ENCODE measurements at places on chromosomes 5 and 9. TPM values are rescaled to one million over a fixed set of nuclear protein-coding genes. Genes with fewer than 3 reads are reported as not detected.

ACTBL2 gene
- not detected for total RNA-seq

PCDHAC2 gene
- total RNA-seq, result 1.4 TPM

CDKN2B gene
- 4.5 TPM for total RNA-seq

SLC25A2 gene
- 1.1 TPM for total RNA-seq

PNPLA7 gene
- total RNA-seq, result 10.3 TPM

SPINK4 gene
- not detected for total RNA-seq

CARTPT gene
- total RNA-seq, result not detected

ZNF367 gene
- total RNA-seq, result 1.3 TPM

IL13 gene
- not detected for total RNA-seq

FLT4 gene
- total RNA-seq, result 13.7 TPM

ECM2 gene
- total RNA-seq, result 54.6 TPM

DNA sequence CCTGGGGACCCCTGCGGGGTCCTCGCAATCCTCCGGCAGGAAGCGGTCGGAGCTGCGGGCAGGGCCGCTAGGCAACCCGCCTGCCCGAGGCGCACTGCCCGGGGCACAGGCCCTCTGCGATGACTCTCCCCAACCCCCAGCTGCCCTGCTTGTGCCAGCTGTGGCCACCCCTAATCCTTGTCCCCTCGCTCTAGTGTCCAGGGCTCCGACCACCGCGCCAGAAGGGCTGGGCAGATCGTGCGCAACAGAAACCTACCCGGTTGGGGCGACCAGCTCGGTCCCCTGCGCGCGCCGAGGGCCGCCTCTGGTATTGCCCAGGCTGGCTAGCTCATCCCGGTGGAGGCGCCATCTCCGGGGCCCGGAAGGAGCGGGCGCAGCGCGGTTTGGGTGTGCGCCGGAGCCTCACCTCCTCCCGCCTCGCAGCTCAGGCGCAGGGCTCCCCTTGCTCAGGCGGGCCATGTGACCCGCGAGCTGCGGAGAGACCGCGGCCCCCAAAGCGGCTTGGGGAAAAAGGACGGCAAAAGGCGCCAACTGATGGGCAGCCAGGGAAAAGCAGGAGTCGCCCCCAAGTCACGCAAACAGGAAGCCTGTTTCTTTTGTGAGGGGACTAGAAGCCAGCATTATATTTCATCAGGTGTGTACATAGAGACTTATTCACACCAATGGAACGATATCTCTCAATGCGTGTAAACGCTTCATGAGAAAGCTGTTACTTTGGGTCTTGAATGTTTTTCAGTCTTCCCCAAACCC is 46.8 kb upstream of the RNF20 start:
- peak; percentile 72 for DNase-seq

DNA sequence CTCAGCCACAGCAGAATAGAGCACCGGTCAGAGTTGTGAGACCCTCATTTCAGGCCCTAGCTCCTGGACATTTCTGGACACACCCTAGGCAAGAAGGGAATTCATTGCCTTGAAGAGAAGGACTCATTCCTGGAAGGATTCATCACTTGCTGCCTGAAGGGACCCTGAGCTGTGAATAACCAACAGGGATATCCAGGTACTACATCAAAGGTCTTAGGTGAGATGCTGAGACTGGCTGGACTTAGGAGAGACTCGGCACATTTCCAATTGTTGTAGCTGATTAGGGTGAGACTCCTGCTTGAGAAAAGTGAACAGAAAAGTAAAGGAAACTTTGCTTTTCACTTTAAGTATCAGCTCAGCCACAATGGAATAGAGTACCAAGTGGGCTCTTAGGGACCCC is 208.1 kb upstream of the CDKN2B start:
- DNase-seq, result no peak

- DNase-seq, result no peak
Observed at GRCh38 chr9:35619800-35620158, 1.6 kb upstream of the CD72 start.

DNA sequence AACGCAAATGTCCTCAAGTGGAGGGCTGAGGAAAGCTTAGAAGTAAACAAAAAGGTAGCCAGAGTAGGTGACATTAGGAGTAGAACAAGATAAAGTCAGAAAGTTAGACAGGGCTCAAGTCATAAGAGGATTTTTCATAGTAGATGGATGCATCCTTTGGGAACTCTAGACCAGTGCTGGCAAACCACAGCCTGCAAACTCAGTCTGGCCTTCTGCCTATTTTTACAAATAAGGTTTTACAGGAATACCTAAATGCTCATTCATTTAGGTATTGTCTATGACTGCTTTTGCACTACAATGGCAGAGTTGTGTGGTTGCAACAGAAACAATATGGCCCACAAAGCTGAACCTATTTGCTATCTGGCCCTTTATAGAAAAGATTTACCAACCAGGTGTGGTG is 116.0 kb upstream of the HMHB1 start:
- no peak for DNase-seq

GRCh38 chr5:98121036-98121936 is 652.2 kb upstream of the RGMB start:
- no peak for DNase-seq

DNA sequence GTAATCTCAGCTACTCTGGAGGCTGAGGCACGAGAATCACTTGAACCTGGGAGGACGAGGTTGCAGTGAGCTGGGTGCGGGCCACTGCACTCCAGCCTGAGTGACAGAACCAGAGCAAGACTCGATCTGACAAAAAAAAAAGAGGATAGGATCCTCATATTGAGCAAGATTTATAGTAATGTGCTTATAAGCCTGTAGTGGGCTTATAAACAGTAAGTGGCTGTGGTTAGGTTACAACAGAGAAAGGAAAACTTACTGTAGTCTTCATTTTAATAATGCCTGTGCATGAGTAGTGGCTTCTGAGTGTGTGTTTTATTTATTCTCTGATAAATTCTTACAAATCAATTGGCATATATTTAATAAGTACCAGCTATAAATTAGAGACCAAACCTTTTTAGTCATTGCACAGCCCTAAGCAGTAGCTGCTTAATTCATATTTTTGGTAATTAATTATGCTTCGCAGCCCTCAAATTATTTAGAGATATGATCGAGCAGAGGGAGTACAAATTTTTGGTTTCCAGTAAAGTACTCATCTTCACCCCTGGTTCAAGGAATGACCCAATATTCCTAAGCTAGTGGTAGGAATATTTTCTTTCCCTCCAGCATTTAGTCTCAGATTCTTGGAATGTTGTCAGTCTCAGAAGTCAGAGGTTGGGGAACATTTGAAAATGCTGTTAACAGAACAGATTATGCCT is 73.8 kb upstream of the KLF9 start:
- DNase-seq, result no peak

GRCh38 chr5:99033014-99033900 is 104.5 kb upstream of the CHD1 start:
- DNase-seq, result no peak

- DNase-seq, result no peak
Observed at GRCh38 chr5:140627972-140628371, 5.0 kb downstream of the CD14 start.

- DNase-seq, result no peak
Observed at GRCh38 chr5:14399054-14399692, 182.4 kb upstream of the OTULINL start.

DNA sequence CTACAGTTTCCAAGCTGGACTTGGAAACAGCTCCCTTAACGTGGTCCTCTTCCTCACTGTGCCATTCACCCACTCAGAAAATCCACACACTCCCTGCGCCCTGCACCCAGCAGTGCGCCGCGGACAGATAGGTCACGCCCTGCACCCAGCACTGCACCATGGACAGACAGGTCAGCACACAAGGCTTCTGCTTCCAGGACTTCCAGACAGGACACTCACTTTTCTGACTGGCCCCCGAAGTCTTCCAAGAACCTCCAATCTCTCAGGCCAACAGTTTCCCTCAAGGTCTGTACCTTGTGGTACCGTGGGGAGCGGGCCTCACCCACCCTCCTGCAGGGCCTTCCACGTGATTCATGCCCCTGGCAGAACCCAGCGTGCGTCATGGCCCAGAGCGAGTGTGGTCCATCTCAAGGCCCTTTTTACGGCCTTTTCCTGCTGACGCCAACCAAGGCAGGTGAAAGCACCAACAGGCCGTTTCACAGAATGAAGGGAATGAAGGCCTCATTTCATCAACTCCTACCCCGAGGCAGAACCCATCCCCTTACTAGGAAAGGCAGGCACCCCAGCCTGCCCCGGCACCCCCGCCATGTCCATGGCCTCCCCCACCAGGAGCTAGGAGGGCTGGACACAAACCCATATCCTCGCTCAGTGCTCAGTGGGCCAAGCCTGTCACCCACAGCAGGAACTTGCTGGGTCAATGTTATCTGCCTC is 17.3 kb downstream of the VAV2 start:
- DNase-seq, result peak; percentile 51

DNA sequence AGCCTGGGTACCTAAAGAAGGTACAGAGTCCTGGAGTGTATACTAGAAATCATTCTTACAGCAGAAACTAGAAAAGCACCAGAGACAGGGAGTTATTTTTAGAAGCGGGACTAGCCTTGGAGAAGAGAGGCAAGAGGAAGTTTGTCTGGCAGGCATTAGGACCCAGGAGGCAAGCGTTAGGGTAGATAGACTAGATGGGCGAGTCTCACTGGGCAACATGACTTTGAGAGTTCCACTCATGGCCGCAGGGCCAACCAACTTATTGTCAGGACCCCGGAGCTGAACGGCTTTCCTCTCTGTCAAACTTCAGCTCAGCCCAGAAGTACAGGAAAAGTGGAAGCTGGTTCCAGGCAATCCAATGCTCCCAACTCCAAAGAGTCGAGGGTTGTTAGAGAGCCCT is 34.1 kb upstream of the NPR3 start:
- DNase-seq, result no peak

DNA sequence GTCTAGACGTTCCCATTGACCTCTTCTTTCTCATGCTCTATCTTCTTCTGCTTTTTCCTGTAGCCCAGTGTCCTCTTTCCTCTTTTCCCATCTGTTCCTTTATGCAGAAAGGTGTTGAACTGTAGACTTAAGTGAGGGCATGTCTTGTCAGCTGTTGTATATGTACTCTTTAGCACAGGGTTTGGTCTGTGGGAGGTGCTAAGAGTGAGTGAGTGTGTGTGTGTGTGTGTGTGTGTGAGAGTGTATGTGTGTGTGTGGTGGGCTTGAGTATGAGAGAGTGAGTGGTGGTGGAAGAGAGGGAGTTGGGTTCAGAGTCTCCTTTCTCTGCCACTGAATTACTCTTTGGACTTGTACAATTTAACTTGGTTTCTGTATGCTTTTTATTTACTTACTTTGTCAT is 10.3 kb upstream of the ROPN1L start:
- no peak for DNase-seq

DNA sequence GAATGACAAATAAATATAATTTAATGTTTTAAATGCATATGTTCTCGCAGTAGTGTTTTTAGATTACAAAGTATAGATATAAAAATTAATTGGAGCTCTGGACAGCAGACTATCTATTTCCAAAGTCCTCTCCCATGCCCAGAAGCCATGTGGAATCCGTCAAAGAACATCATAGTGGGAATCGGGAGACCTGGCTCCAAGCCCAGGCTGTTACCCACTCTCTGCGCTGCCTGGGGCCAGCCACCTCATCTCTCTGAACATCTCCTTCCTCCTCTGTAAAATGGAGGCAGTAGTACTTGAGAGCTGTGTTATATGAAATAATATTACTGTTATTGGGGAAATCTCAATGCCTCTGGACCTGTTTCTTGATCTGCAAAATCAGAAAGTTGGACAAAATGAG is 58.1 kb upstream of the SLC30A5 start:
- no peak for DNase-seq

GRCh38 chr5:149937610-149938009 is 7.0 kb downstream of the PDE6A start:
- no peak for DNase-seq

DNA sequence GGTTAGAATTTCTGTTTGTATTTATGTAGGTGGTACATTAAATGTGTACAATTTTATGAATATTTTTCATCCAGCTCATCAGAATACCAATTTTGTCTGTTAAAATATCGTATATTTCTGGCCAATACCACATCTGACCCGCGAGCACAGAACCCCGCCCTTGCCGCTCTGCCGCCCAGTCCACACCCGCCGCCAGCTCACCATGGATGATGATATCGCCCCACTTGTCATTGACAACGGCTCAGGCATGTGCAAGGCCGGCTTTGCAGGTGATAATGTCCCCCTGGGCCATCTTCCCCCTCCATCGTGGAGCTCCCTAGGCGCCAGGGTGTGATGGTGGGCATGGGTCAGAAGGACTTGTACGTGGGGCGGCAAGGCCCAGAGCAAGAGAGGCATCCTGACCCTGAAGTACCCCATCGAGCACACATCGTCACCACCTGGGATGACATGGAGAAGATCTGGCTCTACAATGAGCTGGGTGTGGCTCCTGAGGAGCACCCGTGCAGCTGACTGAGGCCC is 153.2 kb downstream of the CAVIN4 start:
- no peak for DNase-seq

GRCh38 chr9:2085716-2086115 is 70.6 kb downstream of the SMARCA2 start:
- DNase-seq, result no peak

DNA sequence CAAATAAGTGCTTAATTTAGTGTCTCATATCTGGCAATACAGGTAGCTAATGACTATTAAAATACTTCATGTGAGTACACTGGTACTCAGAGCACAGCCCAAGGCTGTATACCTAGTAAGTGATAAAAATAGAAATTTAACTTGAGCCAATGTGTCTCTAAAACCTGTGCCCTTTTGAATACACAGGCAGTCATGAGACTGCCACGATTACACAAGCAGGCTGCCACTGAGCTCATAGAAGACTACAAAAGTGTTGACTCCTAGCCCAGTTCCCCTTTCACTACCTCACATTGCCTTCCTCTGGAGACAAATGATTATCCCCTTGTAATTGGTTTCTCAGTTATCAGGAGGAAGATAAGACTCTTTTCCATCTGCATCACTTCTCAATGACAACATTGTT is 66.3 kb upstream of the PAPPA start:
- DNase-seq, result peak; percentile 56

DNA sequence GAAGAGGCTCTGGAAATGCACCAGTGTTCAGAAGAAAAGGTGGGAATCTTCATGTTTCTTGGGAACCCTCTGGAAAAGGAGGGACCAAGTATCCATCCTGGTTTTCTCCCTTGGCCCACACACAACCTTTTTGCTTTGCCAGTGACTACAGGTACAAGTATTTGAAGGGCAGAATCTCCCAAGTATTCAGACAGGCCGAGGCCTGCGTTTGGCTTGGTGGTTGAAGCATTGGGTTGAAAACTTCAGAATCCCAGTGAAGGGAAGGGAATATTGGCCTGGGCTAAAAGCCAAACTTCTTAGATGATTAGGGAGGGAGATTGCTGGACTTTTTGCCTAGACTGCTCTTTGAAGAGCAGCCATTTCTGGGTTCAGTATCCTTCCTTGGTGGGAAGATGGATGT is 71.9 kb downstream of the UBAP1 start:
- no peak for DNase-seq
